ENCODE measurements at places on chromosomes 5 and 9.

DNA sequence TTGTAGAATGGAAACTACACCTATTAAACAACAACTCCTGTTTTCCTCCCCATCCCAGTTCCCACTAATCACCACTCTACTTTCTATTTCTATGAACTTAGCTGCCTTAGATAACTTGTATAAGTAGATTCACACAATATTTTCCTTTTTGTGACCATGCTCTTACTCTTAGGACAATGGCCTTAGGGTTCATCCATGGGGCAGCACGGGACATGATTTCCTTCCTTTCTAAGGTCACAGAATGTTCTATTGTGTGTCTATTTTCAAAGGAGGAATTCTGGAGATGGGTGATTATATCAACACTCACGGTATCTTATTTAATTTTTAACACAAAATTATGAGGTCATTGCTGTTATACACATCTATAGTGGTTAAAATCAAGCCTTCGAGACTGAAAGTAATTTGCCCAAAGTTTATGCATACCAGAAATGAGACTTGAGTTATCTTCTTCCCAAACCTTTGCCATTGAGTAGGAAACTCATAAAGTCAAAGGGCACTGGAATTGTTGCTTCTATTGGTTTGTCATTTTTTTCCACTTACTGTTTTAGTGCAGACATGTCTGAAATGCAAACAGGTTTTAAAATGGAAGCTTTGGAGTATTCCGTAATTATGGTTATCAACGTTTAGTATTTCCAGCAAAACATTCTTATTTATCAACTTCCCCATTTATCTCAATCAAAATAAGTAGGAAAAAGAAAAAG lies 23.6 kb downstream of the CTSL start:
- no peak for DNase-seq

- DNase-seq: no peak
These were observed 162.7 kb upstream of the SGCD start for GRCh38 chr5:156164306-156164705.

DNA sequence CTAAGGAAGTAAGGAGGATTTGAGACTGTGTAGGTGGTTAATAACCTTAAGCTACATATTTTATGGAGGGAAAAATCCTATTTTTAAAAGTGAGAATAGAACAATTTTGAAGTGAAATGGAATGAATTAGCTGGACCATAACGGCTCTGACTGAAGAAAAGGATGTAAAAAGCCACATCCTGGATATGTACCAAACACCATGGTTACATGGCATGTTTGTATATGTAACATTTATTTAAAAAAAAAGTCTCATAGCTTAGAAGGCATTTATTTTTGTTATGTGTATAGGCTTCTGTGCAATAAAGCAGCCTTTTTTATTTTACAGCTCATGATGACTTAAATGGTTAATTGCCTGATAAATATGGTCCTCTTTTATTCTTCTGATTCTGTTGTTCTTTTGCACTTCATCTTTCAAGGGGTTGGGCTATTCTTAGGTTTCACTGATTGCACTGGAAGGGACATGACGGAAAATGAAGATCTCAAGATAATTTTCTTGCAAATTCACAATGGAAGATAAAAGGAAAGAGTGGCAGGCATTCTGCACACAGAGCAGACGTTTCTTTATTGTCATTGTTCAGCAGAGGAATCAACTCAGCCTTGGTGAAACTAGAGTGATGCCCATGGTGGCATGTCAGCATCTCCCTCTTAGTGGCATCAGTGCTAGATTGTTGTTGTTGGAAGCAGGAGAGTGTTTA lies 63.1 kb downstream of the DOCK8 start:
- DNase-seq: no peak

GRCh38 chr9:121631978-121632418 lies 19.4 kb upstream of the DAB2IP start:
- no peak for DNase-seq

- no peak for DNase-seq
These were observed 137.8 kb downstream of the KCNIP1 start for GRCh38 chr5:170641589-170642031.

GRCh38 chr9:125476645-125477044 lies 215.0 kb downstream of the GAPVD1 start:
- no peak for DNase-seq

GRCh38 chr9:98130576-98131228 lies 11.7 kb upstream of the TRIM14 start:
- DNase-seq: no peak

DNA sequence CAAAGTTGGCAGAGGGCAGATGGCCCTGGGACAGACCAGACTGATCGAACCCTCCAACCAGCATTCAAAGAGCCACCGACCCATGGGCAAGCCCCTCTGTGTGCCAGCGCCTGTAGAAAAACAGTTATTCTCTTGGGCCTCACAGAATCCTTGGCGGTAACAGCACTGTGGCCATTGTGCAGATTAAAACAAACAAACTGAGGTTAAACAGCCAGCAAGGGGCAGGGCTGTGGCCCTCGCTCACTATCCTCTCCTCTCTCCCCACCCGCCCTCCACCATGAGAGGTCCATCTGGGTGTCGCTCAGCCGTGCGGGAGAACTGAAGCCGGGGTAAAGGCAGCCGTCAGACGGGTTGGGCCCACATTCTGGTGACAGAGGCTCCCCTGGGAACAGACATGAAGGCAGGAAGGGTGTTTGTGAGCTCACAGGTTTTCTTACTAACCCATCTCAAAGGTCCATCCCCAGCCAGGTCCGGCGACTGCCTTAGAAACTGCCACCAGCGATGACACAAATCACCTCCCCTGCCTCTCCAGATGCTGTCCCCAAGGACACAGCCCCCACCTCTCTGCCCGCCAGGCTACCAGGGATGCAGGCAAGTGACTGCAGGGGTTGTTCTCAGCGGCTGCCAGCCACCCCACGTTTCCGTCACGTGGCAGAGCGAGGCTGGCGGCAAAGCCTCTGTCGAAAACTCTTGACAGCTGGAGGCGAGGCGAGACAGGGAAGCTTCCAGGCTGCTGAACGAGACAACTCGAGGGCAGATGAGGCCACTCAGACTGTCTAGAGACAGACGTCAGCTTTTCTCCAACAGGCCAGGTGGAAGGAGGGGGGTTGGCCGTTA lies 75.8 kb upstream of the SARDH start:
- DNase-seq: no peak

DNA sequence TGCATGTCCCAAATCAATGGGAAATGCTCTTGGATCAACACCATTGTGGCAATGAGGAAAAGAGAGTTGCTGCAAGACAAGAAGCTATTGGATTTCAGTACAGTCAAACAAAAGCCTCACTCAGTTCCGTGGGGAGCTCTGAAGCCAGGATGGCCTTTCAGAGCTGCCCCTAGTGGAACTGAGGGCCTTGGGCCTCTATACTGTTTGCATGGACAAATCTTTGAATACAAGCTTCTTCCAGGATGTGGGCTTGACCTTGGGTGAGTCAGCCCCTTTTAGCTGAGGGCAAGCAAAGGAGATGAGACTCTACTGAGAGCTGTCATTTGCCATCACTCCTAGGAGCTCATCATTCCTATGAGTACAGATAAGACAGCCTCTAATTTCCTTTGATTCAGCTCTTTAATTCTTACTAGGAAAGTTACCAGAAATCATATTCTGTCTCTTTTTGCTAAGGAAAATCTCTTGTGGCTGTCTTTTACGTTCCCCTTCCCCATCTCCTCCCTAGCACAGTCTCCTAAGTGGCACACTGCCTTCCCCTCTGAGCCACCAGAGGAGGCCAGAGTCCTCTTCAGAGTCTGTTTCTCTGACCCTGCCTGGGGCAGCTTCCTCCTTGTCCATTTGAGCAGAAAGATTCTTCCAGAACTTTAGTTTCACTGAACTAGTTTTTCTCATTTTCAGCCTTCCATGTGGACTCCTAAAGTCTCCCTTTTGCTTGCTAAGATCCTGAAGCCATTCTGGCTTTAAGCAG lies 168.8 kb upstream of the POC5 start:
- no peak for DNase-seq

- DNase-seq: no peak
These were observed 433.2 kb upstream of the NMUR2 start for GRCh38 chr5:152838241-152838786.

DNA sequence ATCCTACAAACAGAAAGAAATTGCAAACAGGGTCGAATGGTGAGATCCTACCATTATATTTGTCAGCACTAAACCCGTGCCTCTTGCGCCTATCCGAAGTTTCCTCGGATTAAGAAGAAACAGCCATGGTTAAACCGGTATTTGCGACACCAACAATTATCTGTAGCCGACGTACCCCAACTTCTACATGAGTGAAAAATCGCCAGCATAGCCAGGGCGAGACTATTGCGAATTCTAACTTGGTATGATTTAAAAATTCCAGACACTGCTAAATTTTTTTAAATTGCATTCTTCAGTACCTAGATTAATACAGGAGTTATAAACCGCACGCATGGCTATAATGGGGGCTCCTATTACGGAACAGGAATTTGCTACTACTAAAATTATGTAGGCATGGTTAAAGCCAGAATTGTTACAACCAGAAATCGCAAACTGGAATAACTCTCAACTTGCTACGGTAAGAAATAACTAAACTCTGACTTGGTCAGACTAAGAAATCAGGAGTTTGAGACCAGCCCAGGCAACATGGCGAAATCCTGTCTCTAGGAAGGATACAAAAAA lies 25.3 kb upstream of the ANXA2R start:
- DNase-seq: no peak

- no peak for DNase-seq
These were observed 69.3 kb downstream of the SGCD start for GRCh38 chr5:156396063-156396829.

- no peak for DNase-seq
These were observed 216.0 kb downstream of the KDM4C start for GRCh38 chr9:6973762-6974161.

DNA sequence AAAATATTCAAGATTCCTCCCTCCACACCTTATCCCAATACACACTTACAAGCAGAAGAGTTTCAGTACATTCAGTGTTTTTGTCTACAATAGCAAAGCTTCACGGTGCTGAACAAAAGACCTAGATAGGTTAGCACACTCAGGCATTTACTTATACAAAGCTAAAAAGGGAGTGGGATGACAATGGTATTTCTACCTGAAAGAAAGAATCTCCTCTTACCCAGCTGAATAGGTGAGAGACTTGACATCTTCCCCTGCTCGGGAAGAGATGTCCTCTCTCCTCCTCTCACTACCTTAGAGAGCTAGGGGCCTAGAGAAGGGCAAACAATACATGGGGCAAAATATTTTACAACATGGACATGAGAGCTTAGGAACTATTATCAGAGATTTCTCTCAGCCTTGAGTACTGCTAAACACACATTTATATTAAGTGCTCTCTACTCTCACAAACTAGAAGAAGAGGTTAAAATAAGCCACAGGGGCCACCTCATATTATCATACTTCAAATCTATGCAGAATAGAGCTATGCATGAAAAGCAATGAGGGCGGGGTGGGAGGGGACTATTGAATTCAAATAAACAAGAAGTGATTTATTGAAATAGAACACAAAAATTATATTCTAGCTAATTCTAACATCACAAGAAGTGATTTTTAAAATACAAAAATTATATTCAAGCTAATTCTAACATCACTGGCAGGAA lies 38.6 kb upstream of the RNF38 start:
- DNase-seq: no peak

GRCh38 chr5:68217047-68217355 lies 1.4 kb downstream of the PIK3R1 start:
- no peak for DNase-seq
